ENCODE measurements at places on chromosomes 1 and 21.

- DNase-seq, result no peak
These were observed 4.3 kb upstream of the ZBTB7B start for GRCh38 chr1:154998201-154998780.

GRCh38 chr1:4703646-4704045, 49.2 kb downstream of the AJAP1 start:
- DNase-seq, result no peak

- no peak for DNase-seq
These were observed 27.0 kb upstream of the FMO2 start for GRCh38 chr1:171158096-171158495.

- DNase-seq, result no peak
These were observed 12.8 kb upstream of the MPZL1 start for GRCh38 chr1:167708940-167709389.

- DNase-seq, result no peak
These were observed 47.1 kb downstream of the PTGS2 start for GRCh38 chr1:186633116-186633515.

DNA sequence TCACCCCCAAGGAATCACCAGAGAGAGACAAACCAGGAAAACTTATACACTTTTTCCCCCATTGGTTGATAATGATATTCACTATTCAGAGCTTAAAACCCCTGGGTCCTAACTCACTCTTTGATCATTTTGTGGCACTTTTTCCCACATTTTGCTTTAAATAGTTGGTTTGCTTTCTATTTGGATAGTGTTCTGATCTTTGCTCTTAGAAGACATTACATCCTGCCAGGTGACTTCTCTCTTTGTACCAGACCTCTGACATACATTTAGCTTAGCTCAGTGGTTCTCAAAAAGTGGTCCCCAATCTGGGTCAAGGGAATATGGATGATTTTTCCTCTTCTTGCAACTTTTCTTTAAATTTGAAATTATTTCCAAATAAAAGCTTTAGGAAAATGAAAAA, 228.4 kb downstream of the RPS6KC1 start:
- DNase-seq, result no peak

DNA sequence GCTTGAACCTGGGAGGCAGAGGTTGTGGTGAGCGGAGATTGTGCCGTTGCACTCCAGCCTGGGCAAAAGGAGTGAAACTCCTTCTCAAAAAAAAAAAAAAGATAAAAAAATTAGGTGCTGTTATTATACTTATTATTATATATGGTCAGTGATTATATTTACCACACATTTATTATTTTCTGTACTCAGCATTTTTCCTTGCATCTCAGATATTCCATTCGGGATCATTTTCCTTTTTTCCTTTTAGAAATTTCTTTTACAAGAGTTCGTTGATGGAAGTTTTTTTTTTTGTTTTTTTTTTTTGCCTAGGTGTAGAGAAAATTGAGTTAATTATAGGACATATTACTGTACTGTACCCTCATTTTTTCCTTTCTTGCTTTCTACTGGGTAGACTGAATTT, 13.5 kb downstream of the CCDC30 start:
- DNase-seq, result no peak

GRCh38 chr21:45073301-45074047, 906 bp upstream of the ADARB1 start:
- no peak for DNase-seq

- no peak for DNase-seq
These were observed 84.9 kb upstream of the CXADR start for GRCh38 chr21:17427831-17428483.

Data from BJ (cell line).